ENCODE measurements at places on chromosomes 4 and X.

DNA sequence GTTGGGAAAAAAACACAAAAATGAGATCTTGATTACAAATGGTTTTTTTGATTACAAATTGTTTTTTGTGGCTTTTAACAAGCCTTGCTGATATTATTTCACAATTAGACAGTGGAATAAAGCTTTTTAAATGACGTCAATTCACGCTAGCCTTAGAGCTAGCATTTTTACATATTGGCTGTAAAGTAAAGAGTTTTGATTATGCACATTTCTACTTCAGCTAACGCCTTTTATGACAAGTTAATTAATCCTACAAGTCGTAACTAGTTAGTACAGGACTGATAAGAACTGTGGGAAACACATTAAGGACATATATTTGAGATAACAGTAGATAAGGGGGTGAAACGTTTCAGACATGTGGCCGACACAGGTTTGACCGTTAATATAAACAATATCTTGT, 95.7 kb upstream of the ATXN3L start:
- DNase-seq: no peak

DNA sequence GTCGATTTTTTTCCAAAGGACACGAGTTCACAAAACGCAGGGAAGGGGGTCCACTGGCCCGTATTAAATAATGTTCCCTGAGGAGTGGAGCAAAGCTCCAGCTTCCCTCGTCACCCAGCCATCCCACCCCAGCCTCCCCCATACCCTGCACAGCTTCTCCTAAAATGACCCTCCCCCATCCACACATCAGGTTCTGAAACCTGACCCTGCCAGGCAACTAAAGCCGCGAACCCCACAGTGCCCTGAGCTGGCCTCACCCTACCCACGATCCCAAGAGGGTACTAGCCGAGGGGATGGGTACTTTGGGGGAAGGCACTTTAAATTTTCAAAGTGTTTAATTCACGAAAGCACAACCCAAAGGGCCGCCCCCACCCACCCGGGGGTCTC, 634 bp downstream of the APOO start:
- no peak for DNase-seq

DNA sequence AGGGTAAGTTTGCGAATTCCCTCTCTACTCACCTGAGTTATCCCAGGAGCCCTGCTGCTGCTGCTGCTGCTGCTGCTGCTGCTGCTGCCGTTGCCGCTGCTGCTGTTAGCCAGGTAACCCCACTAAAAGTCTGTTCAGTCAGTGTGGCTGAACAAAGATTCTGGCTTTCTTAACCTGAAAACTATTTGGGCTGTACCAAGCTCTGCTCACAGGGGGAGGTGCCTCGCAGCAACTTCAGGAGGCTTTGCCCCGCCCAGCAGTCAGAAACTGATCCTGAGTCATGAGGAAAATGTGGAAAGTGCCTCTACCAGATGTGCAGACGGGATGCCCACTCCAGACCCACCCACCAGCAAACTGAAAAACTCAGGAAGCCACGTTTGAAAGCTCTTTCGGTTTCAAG, at the start of gene CAPN6:
Gene CAPN6, minus strand, starts transcription at position 145 of the 400 bp plus-strand sequence. CDS start 6,547 bp downstream, outside the sequence.
- no peak for DNase-seq

DNA sequence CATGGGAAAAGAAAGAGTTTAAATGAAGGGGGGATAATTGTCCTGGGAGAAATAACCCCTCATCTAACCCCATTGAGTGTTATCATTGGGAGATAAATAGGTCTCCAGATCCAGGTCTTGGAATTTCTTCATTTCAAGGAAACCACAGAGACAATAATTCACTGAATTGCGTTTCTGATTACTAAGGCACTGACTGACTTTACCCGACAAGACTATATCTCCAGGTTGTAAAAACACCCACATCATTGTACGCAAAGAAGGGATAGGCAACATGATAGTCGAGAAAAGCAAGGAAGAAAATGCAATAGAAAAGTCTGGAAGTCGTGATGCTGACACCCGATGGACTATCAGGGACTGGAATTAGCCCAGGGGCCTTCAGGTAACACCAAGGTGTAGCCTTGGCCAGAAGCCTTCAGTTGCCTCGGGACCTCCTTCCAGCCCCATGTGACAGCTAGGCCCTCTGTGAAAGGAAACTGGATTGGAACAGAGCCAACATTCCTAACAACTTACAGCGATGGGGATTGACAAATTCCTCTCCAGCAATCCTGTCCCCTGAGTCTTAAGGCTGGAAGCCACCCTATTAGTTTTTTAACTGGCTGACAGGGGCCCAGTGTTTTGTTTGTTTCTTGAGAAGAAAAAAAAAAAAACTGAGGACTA, 46.5 kb upstream of the RAB9B start:
- DNase-seq: no peak

DNA sequence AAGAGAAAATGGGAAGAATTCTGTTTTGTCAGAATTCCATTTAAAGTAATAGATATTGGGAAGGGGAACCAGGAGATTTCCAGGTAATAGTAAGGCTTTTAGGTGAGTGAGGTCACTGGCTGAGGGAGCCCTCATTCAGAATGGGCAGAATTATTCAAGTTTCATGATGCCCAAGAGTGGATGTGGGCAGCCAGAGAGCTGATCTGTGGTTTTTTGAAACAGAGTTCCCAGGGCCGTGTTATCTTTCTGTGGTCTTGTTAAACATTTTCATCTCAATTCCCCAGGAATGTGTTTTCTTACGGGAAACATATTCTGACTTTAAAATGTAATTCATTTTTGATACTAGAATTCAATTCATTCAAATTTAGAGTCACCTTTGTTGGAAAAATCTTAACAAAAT, 182.0 kb upstream of the AADAT start:
- DNase-seq: no peak
